Parietal lobe (tissue), 2 donors: ENCODE measurements at places on chromosomes 1 and 21. TPM values are rescaled to one million over a fixed set of nuclear protein-coding genes. Genes with fewer than 3 reads are reported as not detected.

The CYYR1 gene
- total RNA-seq, result 1.9 TPM

The TGFB2 gene
- 31.3 TPM for total RNA-seq

The FAM78B gene
- total RNA-seq, result 16.3 TPM

The PUSL1 gene
- 10.0 TPM for total RNA-seq

The RGS8 gene
- total RNA-seq, result 10.3 TPM
